ENCODE measurements at places on chromosomes 5 and 9.

- no peak for DNase-seq
Observed at GRCh38 chr5:128778474-128778873, 186.8 kb upstream of the SLC27A6 start.

- peak; percentile 84 for DNase-seq
Observed at GRCh38 chr9:36765468-36766341, 193.0 kb downstream of the MELK start.

DNA sequence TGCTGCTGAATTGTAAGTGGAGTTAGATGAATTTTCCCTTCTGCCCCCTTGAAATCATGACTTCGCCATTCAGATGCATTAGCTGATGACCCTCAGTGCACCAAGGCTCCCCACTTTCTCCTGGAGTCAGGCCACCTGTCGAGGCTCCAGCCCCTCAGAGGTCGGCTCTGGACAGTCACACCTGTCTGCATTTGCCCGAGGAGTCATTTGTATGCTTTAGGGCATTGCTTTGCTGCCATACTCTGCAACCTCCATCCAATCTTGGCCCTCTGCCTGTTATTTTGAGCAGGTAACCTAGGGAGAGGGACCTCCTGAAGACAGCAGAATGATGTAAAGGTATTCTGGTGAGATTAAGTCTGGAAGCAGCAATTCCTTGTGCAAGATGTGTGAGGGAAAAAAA lies 144.8 kb downstream of the MACROH2A1 start:
- DNase-seq = no peak

DNA sequence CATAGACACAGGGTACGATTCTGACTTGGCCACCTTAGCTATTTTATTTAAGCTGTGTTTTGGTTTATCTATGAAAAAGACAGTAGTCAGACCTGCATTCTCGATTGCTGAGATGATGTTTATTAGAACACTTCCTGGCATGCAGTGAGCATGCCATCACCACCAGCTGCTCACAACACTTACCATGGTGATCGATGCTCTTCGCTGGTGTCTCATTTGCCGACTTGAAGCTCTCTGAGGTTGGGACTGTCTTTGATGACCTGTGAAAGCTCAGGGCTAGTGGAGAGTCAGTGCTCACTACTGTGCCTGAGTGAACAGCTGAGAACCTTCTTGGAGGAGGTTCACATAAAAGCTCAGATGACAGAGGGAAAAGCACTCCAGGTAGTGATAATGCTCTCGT lies 4.4 kb upstream of the C9orf153 start:
- no peak for DNase-seq

DNA sequence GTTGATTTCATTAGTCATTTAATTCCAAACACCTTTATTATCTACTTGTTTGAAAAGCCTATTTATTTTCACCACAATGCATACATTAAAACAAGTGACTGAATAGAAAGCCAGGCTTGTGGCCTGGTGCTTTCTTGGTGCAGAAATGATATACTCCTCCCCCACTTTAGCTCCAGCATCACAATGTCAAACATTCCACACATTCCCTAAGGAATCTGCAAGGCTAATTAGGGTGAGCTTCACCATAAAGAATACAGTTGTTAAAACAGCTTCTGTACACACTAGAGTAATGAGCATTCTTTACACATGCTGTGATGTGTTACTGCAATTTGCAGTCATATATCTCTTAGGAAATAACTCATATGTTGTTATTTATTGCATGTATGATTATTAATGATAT lies 705.7 kb downstream of the CETN3 start:
- no peak for DNase-seq

GRCh38 chr9:26983340-26983739 lies 22.1 kb downstream of the LRRC19 start:
- no peak for DNase-seq

GRCh38 chr9:38371495-38371894 lies 21.0 kb upstream of the ALDH1B1 start:
- no peak for DNase-seq

DNA sequence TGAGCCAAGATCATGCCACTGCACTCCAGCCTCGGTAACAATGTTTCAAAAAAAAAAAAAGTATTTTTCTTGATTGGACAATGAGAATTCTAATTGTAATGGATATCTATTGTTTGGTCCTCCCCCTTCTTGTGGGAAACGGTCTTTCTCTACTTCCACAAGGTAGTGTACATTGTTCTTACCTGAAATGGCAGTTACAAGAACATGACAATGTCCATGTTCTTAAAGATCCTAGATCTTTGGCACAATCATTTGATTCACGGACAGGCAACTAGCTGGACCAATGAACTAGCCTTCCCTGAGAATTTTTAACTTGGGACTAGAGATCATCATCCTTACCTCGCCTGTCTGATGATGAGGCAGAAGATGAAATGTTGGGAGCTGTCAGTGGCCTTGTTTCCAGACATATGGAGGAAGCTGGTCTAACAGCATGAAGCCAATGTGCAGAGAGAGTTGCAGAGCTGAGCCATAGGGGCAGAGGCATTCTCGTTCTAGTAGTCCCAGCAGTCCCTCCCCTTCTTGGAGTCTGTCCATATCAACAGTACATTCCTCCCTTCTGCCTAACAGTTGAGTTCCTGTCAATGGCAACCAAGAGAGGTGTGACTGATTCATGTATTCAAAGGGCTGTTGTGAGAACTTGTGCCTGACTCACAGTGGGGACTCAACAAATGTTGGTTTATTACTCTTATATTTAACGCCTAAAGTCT lies 2.1 kb upstream of the MARCHF6 start:
- no peak for DNase-seq

DNA sequence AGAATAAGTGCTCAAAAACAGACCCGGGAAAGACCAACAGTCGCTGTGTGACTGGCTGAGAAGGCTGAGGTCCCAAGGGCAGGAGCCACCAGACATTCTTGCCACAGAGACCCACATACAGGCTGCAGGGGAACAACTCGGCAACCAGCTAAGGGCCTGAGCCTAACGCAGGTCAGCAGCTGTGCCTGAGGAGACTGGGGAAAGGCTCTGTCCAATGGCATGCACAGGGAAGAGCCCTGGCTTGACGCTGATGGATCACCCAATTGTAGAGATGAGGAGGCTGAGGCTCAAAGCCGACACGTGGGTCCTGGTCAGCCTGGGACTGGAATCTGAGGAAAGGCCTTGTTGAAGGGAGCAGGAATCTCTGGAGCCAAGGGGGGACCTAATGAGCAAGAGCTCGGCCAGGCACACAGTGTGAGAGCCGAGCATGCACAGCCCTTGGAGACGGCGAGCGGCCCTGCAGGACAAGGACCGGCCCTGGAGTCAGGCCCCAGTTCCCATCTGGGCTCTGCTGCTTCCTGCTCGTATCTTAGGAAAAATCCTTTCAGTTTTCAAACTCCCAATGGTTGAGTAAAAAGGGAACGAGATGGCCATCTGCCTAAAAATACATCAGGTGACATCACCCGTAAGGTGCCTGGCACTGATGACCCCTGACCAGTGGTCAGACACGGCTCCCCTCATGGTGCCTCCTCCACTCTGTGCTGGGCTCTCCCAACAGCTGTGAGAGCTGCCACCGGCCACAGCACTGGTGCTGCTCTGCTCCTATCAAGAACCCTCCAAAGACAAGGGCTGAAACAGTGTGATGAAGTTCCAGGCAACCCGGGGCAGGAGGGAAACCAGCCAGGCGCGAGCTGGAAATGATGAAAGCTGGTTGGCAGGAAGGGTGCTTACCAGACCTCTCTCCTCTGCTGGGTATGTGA lies 16.4 kb downstream of the LMAN2 start:
- DNase-seq = no peak

- DNase-seq = peak; percentile 4
Observed at GRCh38 chr5:32709750-32710549, 1.2 kb upstream of the NPR3 start.

- DNase-seq = no peak
Observed at GRCh38 chr5:151680944-151681427, 5.7 kb downstream of the SPARC start.

GRCh38 chr5:139263536-139263935 lies 30.0 kb upstream of the MATR3 start:
- no peak for DNase-seq

DNA sequence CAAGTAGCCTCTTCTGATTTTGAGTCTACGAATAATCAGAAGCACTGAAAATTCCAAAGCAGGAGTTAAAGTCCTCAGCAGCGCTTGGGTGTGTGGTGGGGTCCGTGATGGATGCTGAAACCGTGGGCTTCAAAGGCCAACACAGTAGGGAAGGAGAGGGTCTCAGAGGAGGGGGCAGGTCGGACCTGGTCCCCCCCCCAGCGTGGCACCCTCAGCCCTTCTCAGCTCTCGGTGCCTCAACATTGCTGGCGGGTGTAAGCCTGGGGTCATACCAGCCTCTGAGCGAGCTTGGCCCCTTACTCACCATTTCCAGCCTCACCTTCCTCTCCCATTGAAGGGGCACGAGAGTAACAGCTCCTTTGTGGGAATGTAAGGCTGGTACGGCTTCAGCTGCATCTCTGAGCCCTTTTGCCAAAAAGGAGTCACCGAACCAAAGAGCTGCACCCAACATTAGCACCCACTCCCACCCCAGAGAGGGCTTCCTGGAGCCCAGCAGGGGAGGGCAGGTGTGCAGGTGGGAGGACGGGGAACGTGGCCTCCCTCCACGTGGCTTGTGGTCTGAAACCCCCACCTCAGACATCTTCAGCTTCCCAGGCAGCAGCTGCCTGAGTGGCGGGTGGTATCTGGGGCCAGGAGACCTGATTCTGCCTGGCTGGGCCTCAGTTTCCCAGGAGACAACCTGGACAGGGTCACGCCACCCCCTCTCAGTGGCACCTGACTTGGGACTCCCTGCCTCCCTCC lies 6.7 kb upstream of the LCN1 start:
- no peak for DNase-seq

DNA sequence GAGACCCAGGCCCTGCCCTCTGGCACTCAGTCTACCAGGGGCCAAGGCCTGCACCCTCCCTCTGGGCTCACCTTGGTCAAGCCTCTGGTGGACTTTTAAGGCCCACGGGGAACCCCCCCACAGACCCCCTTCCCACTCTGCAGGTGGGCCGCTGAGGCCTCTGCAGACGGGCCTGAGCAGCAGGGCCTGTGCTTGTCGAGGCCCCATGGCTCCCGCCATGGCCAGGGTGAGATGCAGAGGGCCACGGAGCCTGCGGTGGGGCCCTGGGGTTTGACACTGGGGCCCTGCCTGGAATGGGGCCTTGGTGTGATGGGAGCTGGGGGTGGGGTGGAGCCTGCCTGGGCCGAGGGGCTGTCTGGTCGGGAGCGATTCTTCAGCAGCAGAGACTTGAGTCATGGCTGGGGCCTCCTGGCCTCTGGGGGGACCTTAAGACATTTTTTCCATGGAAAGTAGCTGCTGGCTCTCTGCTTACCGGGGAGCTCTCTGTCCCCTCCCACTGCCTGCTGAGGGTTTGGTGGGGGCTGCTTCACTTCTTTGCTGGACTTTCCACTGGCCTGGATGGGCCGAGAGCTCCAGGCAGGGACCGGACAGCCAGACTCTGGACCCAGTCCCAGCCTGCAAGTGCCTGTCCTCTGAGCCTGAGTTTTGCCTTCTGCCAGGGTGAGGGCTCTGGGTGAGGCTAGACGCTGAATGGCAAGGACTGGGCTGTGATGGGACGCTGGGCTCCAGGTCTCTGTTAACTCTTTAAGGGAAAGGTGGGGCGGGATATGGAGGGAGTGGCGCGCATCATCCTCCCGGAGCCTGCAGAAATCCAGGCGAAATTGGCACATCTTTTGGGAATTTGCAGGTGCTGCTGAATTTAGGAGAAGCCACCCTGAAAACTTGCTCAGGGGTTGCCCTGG lies 132.2 kb downstream of the RXRA start:
- DNase-seq = no peak

GRCh38 chr5:105150323-105150722 lies 1587.7 kb upstream of the NUDT12 start:
- no peak for DNase-seq

DNA sequence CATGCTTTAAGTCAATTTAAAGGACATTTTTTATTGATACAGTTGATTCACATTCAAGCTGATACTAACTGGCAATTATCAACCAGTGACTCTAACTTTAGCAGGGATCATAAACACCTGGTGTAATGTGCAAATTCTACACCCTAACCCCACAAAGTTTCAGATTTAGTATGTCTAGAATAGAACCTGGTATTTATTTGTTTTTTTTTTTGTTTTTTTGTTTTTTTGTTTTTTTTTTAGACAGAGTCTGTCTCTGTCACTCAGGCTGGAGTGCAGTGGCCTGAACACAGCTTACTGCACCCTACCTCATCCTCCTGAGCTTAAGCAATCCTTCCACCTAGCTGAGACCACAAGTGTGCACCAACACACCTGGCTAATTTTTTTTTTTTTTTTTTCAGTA lies 311.2 kb upstream of the SEMA6A start:
- no peak for DNase-seq

- no peak for DNase-seq
Observed at GRCh38 chr5:33641744-33642505, 201.2 kb downstream of the TARS1 start.

DNA sequence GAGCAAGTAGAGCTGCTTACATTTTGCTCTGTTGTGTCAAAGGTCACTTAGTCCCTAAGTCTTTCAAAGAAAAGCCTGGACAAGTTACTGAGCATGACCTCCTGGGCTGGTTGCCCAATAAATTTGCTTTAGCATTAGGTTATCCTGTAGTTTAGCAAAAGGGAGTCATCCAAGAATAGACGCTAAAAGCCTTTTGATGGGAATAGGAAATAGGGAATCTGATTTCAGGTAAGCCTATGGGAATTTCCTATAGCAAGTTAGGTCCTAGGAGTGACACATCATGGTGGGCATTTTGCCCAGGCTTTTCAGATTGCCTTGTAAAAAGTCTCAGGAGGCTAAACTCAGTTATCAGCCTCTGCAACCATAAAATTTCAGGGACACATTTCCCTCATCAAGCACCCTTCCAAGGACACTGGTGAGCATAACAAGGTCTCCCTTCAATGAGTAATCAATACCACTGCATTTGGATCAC lies 67.6 kb upstream of the RANBP3L start:
- no peak for DNase-seq

DNA sequence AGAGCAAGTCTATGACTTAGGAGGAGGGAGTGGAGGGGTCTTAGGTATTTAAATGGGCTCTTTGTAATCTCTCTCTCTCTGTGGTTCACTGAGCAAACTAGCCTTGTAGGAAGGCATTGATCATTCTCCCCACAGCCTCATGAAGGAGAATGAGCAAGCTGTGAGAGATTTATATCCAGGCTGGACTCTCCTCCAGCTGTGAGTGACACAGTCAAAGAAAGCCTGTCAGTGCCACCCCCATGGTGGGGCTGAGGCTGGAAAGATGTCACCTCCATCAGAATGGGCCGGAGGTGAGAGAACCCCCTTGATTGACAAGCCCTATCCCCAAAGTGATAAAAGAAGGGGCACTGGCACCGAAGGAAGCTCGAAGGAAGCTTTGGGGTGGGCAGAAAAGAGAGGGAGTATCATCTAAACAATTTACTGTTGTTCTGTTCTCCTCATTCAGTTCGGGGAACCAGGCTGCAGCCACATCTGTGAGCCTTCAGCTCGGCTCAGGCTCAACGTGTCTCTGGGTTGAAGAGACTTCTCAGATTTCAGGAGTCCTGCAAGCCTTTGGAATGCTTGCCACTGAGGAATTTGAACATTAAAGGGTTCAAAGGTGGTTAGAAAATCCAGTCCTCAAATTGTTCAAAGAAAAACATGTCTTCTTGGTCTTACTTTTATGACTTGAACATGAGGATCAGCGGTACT lies 538.2 kb upstream of the ZNF462 start:
- no peak for DNase-seq

- no peak for DNase-seq
Observed at GRCh38 chr9:34072410-34072809, 23.7 kb upstream of the UBAP2 start.

GRCh38 chr9:35800530-35800929 lies 9.1 kb downstream of the NPR2 start:
- no peak for DNase-seq

GRCh38 chr5:76082772-76083554 lies at the start of gene SV2C:
TSS of gene SV2C (plus strand) at chr5:76083383. CDS start at chr5:76131751, 48,368 bp downstream.
- peak; percentile 13 for DNase-seq

All from activated CD4-positive, alpha-beta T cell treated with anti-CD3 and anti-CD28 coated beads, Interleukin-2, amount 50 U/mL, for 1 hour (primary cell).